CD8-positive, alpha-beta memory T cell (primary cell): ENCODE measurements at places on chromosomes 7 and 10.

GRCh38 chr7:130850956-130851355 lies 116.9 kb upstream of the KLF14 start:
- DNase-seq = no peak
- peaks cover under 1% of the 10 kb centered on the region for H3K36me3 ChIP-seq

DNA sequence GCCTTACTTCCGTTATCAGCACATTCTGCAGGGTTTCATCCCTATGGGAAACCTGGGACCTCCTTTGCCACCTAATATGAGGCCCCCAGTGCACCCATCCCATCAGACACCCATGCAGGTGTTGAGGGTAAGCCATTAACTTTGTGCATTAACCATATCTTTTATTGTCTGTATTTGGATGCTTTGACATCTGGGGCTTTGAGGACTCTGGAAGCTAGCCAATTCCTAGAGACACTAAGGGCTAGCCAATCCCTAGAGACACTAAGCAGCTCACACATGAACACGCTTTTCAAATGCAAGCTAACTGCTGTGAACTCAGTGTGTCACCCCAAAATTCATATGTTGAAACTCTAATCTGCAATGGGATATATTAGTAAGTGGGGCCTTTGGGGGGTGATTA lies 272.5 kb upstream of the COBL start:
- H3K27ac ChIP-seq = no peak overlapping the region
- H3K4me1 ChIP-seq = no peaks in the 10 kb centered on the region
- H3K4me3 ChIP-seq = no peak overlapping the region
- H3K27me3 ChIP-seq = no peaks in the 10 kb centered on the region

DNA sequence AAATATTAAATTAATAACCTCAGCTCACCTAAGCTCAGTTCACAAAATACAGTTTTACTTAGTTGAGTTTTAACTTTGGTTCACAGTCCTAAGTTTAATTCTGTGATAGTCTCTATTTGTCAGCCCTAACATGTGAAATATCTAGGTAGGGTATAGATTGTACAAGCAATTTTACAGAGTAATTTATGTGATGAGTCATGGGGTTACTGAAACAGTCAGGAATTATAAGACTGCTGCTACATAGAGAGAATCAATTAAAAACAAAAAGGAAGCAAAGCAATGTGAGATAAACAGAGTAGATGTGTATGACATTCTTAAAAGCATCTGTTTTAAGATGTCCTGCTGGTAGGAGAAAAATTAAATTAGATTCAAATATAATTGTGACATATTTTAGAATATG lies 1018.2 kb upstream of the KCND2 start:
- no peaks in the 10 kb centered on the region for H3K4me1 ChIP-seq
- H3K36me3 ChIP-seq = no peaks in the 10 kb centered on the region
- H3K27ac ChIP-seq = no peak overlapping the region
- H3K27me3 ChIP-seq = no peaks in the 10 kb centered on the region
- no peak overlapping the region for H3K4me3 ChIP-seq
- DNase-seq = no peak

DNA sequence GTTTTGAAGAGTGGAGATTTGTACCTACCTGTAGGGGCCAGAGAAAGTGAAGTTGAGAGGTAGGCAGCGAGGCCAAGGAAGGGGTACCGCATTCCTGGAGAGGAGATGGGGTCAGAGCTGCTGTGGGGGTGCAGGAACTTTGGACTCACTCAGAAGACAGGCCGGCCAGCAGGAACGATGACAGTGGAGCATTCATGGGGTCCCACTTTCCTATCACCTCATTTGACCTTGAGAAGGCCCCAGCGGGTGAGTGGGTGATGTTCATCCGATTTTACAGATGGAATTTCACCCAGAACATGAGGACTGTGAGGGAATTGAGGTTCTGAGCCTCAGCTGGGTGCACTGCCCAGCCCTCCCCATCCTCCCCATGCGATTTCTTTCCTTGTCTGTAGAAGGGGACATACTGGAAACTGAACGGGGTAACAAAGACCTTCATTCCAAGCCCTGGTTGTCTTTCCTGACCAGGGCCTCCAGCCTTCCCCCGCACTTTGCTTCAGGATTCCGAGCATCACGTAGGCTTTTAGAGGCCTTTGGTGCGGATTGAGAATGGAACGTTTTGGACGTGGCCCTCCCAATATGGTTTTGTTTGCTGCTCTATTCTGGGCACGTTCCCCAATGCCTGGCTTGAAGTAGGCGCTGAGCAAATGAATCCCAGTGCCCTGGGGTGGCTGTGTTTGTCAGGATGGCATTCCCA lies 87.3 kb downstream of the ADCY1 start:
- H3K27ac ChIP-seq = no peak overlapping the region
- no peak overlapping the region for H3K4me3 ChIP-seq
- no peak for DNase-seq
- no peaks in the 10 kb centered on the region for H3K36me3 ChIP-seq
- no peaks in the 10 kb centered on the region for H3K27me3 ChIP-seq
- no peaks in the 10 kb centered on the region for H3K4me1 ChIP-seq

- H3K27me3 ChIP-seq = no peaks in the 10 kb centered on the region
- H3K4me1 ChIP-seq = no peaks in the 10 kb centered on the region
- H3K27ac ChIP-seq = no peak overlapping the region
- DNase-seq = no peak
- no peak overlapping the region for H3K4me3 ChIP-seq
Measured at GRCh38 chr10:48520594-48520993, 84.3 kb downstream of the ARHGAP22 start.
